AG20443 (cell line): ENCODE measurements at places on chromosomes 3 and 15.
A peak's percentile ranks its signal among the peaks of the same experiment; 100 is the strongest.

DNA sequence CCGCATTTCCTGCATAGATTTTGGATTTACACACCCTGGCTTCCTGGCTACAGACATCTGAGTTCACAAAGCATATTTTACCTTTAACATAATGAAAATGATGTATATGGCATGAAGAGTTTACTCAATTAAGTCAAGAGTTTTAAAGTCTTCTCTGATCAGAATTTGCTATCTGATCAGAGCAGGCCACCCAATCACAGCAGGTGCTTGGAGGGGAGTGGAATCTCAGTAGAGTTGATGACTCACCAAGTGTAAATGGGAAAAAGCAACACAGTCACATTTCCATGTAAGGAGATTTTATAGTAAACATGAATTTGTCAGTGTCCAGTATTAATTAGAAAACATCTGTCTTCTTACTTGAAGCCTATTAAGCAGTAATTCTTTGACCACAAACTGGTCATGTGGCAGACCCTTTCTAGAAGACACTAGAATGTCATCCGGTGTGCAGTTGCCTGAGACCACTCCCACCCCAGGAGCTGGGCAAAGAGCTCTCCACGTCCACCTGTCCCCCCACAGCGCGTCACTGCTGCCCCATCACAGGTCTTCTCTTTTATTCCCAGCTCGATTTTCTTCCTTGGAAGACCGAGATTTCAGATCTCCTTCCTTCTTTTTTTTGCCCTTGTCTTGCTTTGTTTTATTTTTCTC is 10.8 kb downstream of the MESD start:
- no peak for DNase-seq

- no peak for DNase-seq
Observed at GRCh38 chr15:52378746-52379394, 83.3 kb upstream of the MYO5C start.

- DNase-seq: no peak
Observed at GRCh38 chr3:46703013-46703520, 1.9 kb downstream of the TMIE start.

GRCh38 chr3:166462891-166463470 is 625.8 kb upstream of the BCHE start:
- DNase-seq: no peak

- no peak for DNase-seq
Observed at GRCh38 chr15:26453914-26454313, 319.0 kb downstream of the GABRB3 start.

DNA sequence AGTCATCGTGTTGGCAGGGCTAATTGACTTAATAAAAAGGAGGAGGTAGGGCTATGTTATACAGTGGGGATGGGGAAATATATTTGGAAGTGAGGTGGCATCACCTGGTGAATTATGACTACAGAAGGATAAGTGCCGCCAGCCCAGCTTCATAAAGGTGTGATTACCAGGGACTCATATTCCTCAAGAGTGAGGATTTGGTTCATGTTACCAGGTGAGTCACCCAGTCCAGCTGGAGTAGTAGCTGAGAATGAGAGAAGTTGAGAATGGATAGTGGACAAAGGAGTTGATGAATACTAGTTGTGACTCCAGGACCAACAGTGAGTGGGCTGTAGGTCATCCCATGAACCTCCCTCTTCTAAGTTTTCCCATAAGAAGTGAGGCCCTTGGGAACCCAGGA is 143.0 kb upstream of the GALNT15 start:
- no peak for DNase-seq

- no peak for DNase-seq
Observed at GRCh38 chr3:151890721-151891141, 17.3 kb downstream of the SUCNR1 start.

DNA sequence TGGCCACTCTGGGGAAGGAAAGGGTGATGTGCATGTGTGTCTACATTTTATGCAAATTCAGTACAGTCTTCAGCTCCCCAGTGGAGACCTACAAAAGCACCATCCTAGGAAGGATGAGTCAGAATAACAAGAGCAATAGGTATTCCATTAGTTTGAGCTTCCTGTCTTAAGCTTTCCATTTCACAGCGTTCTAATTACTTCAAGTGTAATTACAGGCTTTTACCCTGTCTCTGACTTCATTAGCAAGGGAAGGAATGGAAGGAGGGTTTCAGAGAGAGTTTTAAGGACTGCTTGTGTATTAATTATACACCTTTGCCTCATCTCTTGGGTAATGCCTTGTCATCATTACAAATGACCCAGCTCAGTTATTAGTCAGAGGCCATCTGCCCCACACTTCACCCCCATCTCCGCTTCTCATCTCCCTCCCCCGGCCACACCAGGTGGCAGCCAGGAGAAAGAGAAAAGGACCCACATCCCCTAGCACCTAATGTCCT is 202.8 kb upstream of the MRPL3 start:
- no peak for DNase-seq

- peak; percentile 50 for DNase-seq
Observed at GRCh38 chr15:68598171-68599152, 19.7 kb downstream of the CORO2B start.

DNA sequence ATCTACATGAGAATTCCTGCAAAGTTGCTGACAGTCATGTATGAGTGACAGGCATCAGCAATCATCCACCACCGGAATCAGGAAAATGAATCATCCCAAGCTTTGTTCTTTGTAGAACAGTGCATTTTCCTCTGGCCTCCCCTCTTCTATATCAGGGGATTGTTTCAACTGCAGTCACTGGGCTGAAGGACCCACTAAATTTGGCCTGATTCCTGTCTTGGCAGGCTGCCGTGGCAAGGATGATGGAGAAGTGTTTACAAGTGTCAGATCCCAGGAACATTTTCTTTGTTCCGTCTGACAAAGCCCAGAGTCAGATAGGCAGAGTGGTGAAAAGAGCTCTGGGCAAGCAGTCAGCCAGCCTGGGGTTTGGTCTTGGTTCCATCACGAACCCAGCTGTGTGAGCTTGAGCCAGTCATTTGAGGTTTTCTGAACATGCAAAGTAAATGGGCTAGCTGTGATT is 175.1 kb upstream of the TSC22D2 start:
- DNase-seq: peak; percentile 60

DNA sequence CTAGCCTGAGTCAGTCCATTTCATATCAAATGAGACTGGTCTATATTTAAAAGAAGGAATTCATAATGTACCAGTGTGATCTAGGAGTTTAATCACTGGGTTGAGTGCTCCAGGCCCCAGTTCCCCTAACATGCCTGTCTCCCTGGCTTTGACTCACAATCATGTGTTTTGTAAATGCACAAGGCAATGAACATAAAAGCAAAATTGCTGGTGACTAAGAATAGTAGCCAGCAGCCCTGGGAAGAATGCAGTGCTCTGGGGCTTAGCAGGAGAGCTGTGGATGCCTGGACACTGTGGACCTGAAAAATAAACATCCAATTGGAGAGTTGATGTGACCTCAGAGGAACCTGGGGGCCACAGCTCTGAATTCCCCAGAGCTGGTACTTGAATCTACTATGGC is 50.3 kb downstream of the SYNPR start:
- peak; percentile 37 for DNase-seq

GRCh38 chr3:23667536-23668429 is 138.0 kb upstream of the UBE2E1 start:
- no peak for DNase-seq

GRCh38 chr15:52340093-52340492 is 44.5 kb upstream of the MYO5C start:
- DNase-seq: no peak

DNA sequence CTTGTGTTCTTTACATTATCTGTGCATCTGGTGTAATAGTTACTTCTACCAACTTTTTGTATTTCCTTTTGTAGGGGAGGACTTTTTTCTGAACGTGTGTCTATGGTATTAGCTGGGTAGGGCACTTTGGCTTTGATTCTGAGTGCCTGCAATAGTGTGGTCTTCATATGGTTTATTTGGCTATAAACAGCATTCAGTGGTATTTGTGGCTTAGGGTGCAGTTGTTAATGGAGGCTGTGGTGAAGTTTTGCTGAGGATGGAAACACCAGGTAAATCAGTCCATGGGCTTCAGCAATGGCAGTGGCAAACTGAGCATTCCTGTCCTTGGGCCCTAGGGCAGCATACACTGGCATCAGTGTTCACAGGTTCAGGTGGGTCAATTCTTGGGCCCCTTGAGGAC is 230.6 kb upstream of the CTNNB1 start:
- no peak for DNase-seq

- DNase-seq: no peak
Observed at GRCh38 chr15:51866751-51867150, 37.3 kb downstream of the TMOD3 start.

DNA sequence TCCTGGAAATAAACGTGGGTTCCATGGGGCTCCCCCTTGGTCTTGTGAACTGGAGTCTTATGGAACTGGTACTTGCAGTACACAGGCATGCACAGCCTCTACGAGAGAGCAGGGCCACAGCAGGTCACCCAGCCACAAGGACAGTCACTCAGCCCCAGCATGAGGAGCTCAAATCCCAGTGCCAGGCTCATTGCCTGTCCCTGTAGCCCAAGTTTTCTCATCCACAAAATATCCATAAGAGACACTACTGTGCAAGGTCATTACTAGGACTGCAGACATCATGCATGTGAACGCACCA is 48.0 kb downstream of the CFAP92 start:
- no peak for DNase-seq

DNA sequence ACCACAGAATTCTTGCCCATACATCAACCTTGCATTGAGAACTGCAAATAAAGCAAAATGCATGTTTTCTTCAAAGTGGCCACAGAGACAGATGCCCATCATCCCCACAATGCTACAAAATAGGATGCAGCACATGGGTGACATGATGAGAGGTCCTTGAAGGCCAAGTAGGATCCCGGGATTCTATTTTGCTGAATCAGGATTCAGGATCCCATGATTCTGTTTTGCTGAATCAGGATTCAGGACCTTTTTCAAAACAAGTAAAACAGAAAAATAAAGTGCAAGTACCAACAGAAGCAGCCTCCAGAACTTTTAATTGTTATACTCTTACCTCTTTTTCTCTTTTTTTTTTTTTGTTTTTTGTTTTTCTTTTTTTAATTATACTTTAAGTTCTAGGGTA is 242.1 kb upstream of the NR2E3 start:
- DNase-seq: no peak

DNA sequence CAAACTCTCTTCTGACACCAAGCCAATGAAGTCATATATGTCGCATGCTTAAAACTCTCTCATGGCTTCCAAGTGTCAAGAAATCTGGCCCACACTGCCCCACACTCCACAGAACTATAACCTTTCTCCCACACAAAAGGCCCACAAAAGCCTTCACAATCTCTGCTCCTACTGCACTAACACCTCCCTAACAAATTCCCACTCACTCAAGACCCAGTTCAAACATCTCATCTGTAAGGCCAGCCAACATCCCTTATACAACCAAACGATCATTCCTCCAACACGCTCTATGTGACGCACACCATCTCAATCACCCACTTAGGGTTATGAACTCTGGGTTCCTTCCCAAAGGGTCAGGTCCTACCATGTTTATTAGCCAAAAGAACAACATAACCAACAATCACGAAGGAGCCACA is 13.5 kb downstream of the TBC1D2B start:
- no peak for DNase-seq

DNA sequence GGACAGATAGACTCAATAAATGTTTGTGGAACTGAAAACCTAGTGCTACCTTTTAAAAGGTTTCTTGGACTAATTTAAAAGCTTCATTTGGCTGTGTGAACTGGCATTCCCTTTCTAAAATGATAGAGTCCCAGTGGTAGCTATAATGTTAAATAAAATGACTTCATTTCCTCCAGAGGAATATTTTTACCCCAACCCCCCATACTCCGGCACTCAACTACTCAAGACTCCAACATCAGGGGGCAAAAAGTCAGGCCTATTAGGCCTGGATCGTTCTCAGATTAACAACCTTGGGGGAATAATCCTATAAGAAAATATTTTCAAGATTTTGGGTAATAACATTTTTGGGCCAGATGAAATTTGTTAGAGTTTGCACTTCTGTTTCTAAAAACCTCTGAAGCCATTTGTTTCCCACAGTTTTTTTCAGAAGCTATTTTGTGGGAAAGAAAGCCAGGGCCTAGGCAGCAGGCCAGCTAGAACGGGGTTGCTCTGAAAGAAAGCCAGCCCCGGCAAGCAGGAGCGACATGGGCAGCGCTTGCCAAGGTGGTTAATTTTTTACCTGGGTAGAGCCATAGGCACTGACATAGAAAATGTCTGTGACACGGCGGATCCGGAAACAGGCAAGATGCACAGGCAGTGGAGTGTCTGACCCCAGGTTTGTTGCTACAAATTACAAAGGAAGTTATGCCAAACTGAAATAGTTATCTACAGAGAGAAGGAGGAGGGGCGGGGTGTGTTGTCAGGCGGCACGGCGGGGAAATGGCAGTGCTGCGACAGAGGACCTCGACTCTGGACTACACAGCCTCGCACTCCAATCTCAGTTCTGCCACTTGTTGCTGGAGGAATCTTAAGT is 84.6 kb downstream of the MAGI1 start:
- no peak for DNase-seq

- no peak for DNase-seq
Observed at GRCh38 chr3:42769477-42770131, 3.4 kb downstream of the CCDC13 start.

GRCh38 chr3:86978111-86978551 is 12.8 kb downstream of the VGLL3 start:
- DNase-seq: peak; percentile 55

GRCh38 chr3:127220497-127220896 is 27.6 kb downstream of the PRR23E start:
- peak; percentile 7 for DNase-seq

GRCh38 chr3:181794011-181794790 is 82.5 kb downstream of the SOX2 start:
- DNase-seq: no peak

DNA sequence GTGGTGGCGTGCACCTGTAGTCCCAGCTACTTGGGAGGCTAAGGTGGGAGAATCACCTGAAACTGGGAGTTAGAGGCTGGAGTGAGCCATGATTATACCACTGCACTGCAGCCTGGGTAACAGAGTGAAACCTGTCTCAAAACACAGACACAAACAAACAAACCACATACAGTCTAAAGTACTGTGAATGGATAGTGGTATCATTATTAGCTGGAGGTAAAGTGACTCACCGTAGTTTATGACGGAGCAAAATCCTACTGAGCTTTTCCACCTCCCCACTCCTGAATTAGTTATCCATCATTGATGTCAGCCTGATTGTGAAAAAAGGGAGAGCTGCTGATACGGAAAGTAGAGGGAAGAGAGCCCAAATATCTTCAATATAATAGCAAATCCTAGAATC is 3.2 kb upstream of the CNOT10 start:
- no peak for DNase-seq

- DNase-seq: peak; percentile 42
Observed at GRCh38 chr15:40330368-40330836, 6.9 kb downstream of the INAFM2 start.

- DNase-seq: peak; percentile 30
Observed at GRCh38 chr3:76585794-76586392, 454.0 kb upstream of the ROBO2 start.

DNA sequence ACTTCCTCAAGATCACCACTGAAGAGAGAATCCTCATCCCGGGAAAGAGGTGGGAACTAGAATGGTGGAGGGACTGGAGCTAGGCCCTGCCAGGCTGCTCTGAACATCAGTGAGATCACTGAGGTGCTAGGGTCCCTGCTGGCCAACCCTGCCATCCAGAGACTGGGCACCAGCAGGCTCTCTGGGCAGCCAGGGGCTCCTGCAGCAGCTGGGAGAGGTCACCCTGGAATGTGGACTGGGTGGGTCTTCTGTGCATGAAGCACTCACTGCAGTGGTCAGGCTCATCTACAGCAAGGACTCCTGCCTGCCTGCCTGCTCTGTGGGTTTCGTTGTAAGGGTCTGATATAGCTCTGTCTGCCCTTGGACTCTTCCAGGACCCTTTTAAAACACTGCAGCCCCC is 24.9 kb downstream of the ALS2CL start:
- no peak for DNase-seq

GRCh38 chr3:16148783-16149182 is 25.7 kb upstream of the GALNT15 start:
- peak; percentile 86 for DNase-seq

GRCh38 chr3:50224639-50225038 is 11.4 kb upstream of the GNAI2 start:
- DNase-seq: no peak
